Umbilical cord (tissue), 2 donors: ENCODE measurements at places on chromosomes 5 and 9. TPM values are rescaled to one million over a fixed set of nuclear protein-coding genes. Genes with fewer than 3 reads are reported as not detected.

- DNase-seq = no peak
Observed at GRCh38 chr5:150116667-150117400, 30.5 kb upstream of the CSF1R start.

Gene ZNF366
- total RNA-seq = 0.96 TPM

DNA sequence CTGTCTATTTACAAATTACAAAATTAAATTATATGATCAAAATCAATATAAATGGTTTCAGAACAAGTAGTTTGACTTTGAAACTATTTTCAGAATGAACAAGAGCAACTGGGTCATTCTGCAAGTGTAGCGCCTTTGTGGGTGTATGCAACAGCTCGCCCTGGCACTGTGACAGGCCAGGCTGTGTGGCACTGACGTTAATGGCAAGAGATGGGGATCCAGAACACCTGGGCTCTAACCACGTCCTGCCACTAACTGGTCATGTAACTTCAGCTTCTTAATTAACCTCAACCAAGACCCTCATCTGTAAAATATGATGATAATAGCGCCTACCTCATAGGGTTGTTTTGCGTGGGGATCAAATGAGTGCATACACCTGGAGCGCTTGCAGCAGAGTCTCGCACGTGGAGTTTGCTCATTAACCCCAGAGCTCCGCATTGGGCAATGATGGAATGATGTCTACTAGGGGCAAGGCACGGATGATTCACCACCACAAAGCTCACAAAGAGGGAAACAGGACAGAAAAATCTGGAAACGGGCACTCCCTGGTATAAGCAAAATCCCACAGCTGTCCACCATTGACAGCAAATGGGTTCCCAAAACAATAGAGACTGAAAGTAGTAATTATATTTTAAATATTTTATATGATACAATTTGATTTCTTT, 639.4 kb downstream of the SEMA5A start:
- DNase-seq = no peak

Gene C9orf153
- 0.72 TPM for total RNA-seq

GRCh38 chr9:78311886-78312524, 15.1 kb downstream of the PSAT1 start:
- no peak for DNase-seq

GRCh38 chr5:59489551-59489950, 404.0 kb downstream of the PDE4D start:
- DNase-seq = no peak

GRCh38 chr5:56973473-56973872, 21.6 kb upstream of the MIER3 start:
- no peak for DNase-seq

Gene SMIM32
- not detected for total RNA-seq

DNA sequence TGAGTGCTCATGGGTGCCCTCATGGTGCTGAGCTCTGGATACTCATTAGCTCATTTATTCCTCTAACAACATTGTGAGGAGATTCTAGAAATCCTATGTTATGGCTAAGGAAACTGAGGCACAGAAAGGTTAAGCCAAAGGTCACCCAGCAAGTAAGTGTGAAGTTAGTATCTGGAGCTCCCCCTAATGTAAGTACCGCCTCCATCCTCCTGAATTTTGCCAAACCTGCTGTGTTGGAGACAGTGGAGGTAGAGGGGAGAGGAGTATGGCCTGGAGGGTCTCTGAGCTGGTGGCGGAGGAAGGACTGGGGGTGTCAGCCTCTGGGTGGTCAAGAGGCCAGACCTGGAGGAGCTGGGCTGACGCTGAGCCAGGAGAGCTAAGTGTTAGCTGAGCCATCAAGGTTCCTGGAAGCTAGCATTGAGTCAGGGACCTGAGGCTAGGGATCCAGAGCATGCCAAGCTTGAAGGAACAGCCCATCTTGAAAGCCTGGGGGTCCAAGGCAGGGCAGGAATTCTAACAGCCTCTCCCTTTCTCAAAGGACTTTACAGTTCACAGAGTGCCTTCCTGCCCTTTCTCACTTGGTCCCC, 114.8 kb downstream of the RGS3 start:
- DNase-seq = no peak

Gene PCDHGA9
- 11.1 TPM for total RNA-seq

DNA sequence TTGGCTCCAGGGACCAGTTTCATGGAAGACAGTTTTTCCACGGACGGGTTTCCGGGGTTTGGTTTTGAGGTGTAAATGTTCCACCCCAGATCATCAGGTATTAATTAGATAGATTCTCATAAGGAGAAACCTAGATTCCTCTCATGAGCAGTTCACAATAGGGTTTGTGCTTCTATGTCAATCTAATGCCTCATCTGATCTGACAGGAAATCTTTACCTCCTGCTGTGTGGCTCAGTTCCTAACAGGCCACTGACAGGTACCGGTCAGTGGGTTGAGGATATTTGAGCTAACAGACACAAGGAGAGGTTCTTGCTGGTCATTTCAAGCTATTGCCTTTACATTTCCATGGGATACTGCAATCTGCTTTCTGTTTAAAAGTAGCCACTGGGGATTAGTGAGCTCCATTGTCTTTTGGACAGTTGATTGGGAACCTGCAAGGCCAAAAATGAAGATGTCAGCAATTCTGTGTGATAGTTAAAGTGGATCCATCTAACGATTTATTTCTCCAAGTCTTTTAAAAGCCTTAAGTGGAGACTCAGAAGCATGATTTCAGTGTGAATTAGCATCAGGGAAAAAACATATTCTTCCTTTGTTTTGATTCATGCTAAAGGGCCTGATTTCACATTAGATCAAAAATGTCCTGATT, 38.6 kb downstream of the MRPS30 start:
- DNase-seq = no peak

GRCh38 chr5:179112469-179113142, 52.4 kb downstream of the ZNF354C start:
- DNase-seq = no peak

DNA sequence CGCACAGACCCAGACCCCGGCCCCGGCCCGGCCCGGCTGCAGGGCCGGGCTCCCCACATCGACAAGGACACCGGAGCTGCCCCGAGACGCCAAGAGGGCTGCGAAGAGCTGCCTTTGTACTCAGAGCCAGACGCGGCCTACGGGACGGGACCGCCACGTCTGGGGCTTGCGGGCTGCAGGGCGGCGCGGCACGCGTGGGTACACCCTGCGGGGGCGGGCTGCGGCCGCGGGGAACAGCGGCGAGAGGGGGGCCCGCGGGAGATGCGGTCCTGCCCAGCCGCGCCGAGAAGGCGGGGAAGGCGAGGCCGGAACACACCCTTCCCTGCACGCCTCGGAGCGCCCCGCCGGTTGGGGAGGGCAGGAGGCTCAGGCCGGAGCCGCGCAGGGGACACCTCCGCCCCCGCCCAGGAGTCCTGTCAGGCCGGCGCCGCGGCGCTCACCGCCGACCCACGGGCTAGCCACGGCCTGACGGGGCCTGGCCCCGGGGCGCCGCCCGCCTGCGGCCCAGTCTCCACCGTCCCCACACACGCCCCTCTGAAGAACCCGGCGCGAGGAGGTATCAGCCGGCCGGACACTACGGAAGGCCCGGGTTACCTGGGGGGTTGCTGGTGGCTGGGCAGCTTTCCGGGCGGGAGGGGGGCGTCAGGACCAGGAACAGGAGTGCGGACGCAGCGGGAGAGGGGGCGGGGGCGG, 478 bp downstream of the RAB14 start:
- peak; percentile 47 for DNase-seq

DNA sequence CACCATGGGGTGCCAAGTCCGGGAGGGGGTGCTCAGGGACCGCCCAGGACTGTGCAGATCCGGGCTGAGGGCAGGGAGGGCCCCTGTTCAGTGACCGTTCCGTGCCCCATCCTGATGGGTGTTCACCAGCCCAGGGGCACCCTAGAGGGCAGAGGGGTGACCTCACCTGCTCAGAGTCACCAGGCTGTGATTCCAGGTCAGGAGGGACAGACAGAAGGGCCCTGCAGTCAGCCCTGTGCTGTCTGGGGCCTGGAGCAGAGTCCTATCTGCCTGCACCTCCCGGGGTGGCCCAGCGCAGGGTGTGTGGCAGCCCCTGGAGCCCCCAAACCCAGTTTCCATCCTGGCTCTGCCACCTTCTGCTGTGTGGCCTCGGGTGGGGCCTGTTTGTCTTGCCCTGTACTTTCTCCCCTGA, 241.9 kb downstream of the PBX3 start:
- no peak for DNase-seq

DNA sequence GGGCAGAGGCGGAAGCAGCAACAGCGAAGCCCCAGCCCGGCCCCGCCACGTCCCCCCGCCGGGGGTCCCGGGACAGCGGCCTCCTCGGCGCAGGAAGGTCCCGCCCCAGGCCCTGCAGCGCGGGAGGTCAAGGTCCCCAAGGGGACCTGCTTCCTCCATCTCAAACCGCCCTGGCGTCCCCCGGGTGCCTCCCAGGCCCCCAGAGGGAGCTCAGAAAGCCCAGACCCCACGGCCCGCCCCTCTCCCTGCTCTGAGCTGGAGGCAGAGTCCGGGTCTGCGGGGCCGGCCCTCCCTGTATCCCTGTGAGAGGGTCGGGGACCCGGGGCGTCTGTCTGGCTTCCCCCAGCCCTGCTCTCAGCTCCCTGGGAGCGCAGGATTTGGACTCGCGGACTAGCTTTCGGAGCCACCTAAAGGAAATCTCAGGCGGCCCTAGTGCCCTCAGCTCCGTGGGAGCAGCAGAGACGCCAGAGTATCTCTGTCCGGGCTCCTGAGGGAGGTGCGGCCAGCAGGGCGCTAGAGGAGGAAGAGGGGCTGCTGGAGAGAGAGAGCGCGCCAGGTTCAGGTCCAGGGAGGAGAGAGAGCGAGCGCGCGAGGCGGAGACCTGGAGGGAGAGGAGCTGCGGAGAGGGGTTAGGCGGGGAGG, 30.7 kb downstream of the EXOC3 start:
- peak; percentile 40 for DNase-seq

DNA sequence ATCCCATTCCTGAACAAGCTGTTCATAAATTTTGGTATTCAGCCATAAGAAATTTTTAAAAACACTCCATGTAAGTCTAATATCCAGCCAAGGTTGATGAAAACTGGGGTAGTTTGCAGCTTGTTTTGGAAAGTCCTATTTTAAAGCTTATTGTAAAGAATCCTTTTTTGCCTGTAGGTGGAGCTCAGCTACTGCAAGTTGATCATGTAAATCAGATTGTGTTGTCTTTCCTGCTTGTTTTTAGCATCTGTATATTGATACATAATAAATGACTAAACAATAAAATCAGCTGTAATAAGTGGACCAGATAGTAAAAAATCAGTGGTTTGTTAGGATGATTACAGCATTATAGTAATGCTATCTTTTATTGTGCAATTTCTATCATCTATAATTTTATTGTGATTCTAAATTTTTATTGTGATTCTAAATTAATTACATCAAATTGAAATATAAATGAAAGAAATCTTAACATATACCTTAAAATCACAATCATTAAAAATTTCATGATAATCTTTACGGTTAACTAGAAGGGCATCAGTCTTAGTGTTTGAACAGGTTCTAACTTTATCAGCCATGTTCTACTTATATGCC, 42.4 kb downstream of the CWC27 start:
- DNase-seq = peak; percentile 75

GRCh38 chr9:134293031-134293521, 33.2 kb upstream of the RXRA start:
- DNase-seq = no peak

Gene ESM1
- 13.7 TPM for total RNA-seq

GRCh38 chr9:123601828-123602227, 245.8 kb downstream of the CRB2 start:
- DNase-seq = no peak

DNA sequence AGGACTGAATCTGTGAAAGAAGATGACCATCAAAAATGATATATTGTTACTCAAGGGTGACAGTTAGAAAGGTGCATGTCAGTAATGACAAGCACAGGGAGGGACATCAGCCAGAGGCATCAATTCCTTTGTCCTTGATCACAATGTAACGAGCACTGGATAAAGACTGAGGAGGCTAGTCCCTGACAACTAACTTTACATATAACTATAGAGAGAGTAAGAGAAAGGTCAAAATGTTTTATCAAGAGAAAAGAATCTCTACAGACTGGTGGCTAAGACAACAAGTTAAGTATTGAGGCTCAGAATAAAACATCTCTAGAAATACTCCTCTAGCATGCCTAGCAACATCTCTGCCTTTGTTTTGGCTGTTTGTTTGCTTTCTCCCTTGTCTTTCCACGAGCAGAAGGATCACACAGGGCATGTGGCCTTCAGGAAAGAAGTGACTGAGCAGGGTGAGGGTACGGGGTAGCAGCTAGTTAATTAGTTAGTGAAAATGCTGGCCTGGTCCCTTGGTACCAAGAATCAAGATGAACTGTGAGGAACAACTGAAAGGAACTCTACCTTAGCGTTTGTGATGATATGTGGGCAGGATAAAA, 724.1 kb upstream of the MEF2C start:
- no peak for DNase-seq

Gene DMRT3
- 1.2 TPM for total RNA-seq

GRCh38 chr9:135463140-135463539, 16.4 kb upstream of the PPP1R26 start:
- peak; percentile 38 for DNase-seq

- no peak for DNase-seq
Observed at GRCh38 chr9:92100237-92100911, 14.8 kb downstream of the SPTLC1 start.

GRCh38 chr9:92328225-92328624, 2.5 kb downstream of the CENPP start:
- peak; percentile 36 for DNase-seq

- peak; percentile 15 for DNase-seq
Observed at GRCh38 chr9:129497813-129498450, 123.0 kb downstream of the C9orf50 start.

Gene SLC6A3
- total RNA-seq = 0.96 TPM

DNA sequence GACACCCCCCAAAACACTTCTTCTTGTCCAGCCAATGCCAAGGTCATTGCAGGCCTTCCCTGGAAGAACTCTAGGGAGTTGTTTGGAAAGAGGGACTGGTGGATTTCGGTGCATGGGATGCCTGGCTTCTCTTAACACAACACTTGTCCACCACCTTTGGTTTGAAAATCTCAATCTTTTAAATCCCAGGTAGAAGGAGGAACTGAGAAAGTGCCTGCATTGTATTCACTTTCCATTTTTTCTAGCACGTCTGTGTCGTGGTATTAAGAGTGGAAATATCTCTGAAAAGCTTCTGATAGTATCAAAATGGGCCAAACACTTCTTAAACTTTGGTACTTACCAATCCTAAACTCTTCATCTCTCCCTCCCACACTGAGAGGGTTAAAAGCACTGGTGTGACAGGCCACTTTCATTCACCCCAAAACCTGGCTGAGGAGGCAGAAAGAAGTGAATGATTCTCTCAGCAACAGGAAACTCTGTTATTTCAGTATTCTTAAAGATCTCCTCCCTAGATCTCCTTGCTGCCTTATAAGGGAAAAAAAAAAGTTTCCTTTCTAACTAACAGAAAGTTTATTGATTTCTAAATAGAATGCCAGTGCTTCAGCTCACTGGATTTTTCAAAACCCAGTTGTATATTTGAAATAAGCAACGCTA, 3.9 kb upstream of the NFIB start:
- no peak for DNase-seq

- no peak for DNase-seq
Observed at GRCh38 chr9:134978272-134978671, 60.6 kb upstream of the FCN1 start.

- no peak for DNase-seq
Observed at GRCh38 chr9:90659650-90660364, 17.2 kb upstream of the DIRAS2 start.

GRCh38 chr5:159975462-159976019, 33.4 kb upstream of the TTC1 start:
- DNase-seq = peak; percentile 15
